Activated T-cell treated with anti-CD3 and anti-CD28 coated beads, Interleukin-2, amount 50 U/mL, for 4 hours (primary cell): ENCODE measurements at places on chromosomes 1 and 21. TPM values are rescaled to one million over a fixed set of nuclear protein-coding genes. Genes with fewer than 3 reads are reported as not detected.

GRCh38 chr1:108925920-108926319 is 37.4 kb downstream of the CLCC1 start:
- no peak for DNase-seq

GRCh38 chr1:47712596-47713299 is 274.9 kb downstream of the FOXD2 start:
- DNase-seq: no peak

GRCh38 chr21:28767523-28767922 is 225.2 kb downstream of the LTN1 start:
- no peak for DNase-seq

Gene SHC1
- 43.7 TPM for total RNA-seq

Gene REN
- not detected for total RNA-seq
